Activated CD8-positive, alpha-beta memory T cell treated with anti-CD3 and anti-CD28 coated beads for 1 hour (primary cell): ENCODE measurements at places on chromosomes 2 and 18.

- DNase-seq, result no peak
Measured at GRCh38 chr2:25286025-25286400, 55.7 kb downstream of the DNMT3A start.

DNA sequence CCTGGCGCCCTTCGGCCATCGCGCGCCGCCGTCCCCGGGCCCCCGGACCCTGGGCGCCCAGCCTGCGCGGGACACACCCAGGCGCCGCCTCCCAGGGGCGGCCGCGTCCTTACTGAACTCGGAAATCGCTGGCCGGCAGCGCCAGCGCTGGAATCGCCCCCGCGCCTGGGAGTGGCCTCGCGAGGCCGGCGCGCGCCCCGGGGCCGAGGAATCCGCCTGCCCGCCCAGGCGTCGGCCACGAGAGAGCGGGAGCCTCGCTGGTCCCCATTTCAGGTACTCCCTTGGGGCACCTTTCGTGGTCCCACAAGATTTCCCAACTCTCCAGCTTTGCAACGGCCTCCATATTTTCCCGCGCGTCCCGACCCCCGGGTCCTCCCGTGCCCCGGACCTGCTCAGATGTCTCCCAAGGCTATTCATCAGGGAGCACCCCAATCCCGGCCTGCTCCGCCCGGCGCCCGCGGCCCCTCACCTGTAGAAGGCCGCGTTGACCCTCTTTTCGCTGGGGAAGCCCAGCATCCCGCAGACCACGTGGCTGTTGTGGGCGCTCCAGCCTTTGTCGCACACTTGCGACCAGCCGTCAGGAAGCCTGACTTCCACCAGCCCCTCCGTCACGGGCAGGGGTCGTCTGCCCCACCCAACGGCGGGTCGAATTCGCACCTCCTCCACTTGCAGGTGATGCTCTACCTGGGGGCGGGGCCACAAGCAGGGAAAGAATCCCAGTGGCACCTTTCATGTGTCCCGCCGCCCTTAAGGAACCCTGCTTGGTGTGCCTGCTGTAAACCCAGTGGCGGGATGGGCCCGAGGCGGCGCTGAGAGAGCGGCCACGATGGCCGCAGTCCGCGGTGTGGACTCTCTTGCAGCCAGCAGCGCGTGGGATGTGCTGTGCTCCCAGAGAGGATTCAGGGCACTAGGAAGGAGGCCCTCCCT, 4.6 kb downstream of the LOXL3 start:
- DNase-seq, result no peak

DNA sequence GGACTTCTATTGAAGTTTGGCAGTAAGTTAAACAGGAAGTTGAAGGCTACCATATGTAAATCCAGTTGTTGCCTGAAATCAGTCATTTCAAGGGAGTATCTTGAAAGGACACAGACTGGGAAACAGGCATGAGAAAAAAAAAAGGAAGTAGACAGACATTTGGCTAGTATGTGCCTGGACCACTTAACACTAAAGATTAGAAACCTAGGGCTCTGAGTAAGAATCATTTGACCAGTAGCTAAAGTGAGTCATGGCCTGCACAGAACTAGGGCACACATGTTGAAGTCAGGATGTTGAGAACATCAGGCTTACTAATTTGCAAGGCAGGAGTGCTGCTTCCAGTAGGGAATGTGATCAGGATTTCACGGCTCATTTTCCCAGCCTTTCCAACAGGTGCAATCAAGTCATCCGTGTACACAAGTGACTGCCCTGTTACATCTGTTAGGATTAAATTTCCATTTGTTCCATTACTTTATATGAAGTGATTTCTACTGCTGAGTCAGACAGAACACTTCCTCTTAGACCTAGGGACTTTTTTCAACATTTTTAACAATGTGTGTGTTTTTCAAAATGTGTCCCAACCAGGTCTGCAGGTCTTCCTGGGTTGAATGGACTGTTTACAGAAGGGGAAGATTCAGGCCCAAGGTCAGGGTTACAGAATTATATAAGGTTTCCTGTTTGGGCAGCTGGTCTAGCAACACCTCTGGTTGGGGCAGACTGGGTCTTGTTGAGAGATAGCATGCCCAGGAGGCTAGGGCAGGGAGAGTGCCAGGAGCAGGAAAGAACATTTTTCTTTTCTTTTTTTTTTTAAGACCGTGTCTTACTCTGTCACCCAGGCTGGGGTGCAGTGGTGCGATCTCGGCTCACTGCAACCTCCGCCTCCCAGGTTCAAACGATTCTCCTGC, 145.6 kb downstream of the TGIF1 start:
- DNase-seq, result no peak

DNA sequence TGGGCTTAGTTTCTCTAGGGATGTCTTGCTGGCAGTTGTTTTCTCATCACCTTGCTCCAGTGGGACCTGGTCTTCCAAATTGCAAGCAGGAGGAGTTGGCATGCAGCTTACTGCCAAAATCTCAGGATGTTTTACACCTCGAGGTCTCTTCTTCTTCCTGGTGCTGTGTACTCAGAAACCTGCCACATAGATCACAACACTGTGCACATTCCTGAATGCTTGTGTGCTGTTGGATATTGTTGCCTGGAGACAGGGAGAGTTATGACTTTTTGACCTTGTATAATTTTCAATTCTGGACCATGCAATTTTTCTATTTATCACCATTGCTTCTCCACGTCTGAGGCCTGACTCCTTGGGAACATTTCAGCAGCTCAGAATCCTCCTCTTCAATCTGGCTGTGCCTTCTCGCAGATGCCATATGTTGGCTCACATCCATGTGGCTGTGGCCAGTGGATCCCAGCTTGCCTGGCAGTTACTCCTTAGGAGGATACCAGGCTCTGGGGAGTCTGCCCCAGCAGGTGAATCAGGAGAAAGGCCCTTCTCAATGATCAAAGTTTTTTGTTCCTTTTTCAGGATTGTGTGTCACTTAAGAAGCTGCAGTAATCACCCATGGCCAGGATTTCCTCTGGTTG, 489.3 kb downstream of the TSN start:
- DNase-seq, result no peak

DNA sequence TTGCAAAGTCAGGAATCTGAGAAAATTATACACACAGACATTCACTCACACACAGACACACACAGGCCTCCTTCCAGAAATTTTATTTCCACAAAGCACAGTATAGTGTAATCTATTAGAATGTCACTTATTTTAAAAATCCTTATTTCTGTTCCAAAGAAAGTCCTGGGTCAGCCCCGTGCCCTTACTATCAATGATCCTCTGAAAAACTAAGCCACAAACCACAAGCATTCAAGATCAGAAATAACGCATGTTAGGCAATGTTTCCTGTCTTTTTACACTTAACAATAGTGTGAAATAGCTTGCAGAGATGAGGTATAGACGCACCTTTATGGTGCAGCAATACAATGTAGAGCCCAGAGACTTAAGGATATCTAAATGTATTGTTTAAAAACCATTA, 25.8 kb downstream of the TBC1D8 start:
- no peak for DNase-seq

- DNase-seq, result no peak
Measured at GRCh38 chr2:96663829-96664228, 21.3 kb downstream of the FER1L5 start.

- no peak for DNase-seq
Measured at GRCh38 chr2:207782238-207783030, 12.7 kb upstream of the FZD5 start.

DNA sequence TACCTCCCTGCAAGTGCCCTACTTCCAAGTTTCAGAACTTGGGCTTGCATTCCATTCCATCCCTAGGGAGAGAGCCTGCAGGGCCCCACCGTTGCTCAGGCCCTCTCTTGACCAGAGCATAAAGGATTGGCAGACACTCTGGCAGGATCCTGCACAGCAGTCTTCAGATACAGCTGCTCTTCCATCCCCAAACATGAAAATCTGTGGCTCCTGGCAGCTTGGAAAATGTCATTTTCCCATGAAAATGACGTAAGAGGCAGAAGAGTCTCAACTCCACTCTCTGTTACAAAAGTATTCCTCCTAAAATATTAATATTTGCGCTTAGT, 162.6 kb downstream of the GFPT1 start:
- DNase-seq, result no peak

GRCh38 chr2:121529439-121530211, 1.1 kb upstream of the RNU4ATAC start:
- DNase-seq, result peak; percentile 5

GRCh38 chr2:70886541-70886987, 49.1 kb upstream of the ATP6V1B1 start:
- DNase-seq, result no peak

GRCh38 chr18:11392292-11392691, 217.1 kb upstream of the SLC35G4 start:
- no peak for DNase-seq

GRCh38 chr2:86304416-86304815, 33.0 kb downstream of the REEP1 start:
- DNase-seq, result no peak

- peak; percentile 9 for DNase-seq
Measured at GRCh38 chr2:172674034-172674967, 61.3 kb upstream of the RAPGEF4 start.

DNA sequence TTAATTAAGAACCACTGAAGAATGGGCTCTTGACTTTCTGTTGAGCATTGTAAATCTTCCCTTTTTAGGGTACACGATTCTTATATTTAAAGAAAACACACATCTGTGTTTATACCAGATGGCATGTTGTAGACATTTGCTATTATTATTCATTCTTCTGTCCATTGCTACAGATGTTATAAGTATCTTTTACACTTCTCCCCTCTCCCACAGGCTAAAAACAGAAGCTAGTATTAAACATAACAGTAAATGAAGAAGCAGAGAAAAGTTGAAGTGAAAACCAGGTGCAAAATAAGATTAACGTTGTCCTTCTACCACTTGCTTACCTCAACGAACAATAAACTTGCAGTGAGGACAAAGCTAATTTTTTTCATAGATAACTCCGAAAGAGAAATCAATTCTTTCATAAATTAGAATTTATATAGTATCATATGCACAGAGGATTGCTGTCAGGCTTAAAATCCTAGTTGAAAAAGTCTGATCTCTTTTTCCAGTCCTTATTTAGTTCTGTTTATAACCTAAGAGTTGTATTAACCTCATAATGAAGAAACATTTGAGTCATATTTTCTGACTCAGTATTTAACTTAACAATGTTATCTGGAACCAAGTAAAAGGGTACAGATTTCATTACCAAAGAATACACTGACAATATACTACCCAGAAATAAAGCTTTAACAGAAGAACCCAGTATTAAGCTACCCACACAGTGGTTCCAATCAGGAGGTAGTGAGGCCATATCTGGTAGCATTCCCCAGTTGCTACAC, 16.4 kb upstream of the ZNF385B start:
- no peak for DNase-seq

GRCh38 chr2:219380926-219381325, 6.8 kb downstream of the DNPEP start:
- no peak for DNase-seq
